ENCODE measurements at places on chromosomes 2 and 18.

DNA sequence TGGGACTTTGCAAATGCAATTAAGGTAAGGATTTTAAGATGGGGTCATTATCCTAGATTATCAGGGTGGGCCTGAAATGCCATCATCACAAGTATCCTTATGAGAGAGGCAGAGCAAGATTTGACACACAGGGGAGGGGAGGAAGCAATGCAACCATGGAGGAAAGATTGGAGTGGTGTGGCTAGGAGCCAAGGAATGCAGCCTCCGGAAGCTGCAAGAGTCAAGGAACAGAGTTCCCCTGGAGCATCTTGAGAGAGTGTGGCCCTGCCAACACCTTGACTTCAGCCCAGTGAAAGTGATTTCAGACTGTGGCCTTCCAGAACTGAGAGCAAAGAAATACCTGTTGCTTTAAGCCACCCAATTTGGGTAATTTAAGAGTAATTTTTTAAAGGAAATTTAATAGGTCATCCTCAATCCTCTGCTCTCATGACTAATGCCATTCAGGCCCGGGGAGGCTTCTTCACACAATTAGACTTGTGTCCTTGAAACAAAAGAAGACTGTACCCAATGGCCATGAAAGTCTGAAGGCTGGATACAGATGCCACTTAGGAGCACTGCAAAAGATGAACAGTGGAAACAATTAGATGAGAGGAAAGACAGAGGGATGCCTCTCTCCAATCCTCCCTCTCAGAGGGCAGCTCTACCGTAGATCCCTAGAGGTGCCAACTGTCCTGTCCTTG is 250.3 kb upstream of the ID2 start:
- DNase-seq: no peak

GRCh38 chr2:227890495-227891079 is 19.2 kb downstream of the DAW1 start:
- DNase-seq: no peak

DNA sequence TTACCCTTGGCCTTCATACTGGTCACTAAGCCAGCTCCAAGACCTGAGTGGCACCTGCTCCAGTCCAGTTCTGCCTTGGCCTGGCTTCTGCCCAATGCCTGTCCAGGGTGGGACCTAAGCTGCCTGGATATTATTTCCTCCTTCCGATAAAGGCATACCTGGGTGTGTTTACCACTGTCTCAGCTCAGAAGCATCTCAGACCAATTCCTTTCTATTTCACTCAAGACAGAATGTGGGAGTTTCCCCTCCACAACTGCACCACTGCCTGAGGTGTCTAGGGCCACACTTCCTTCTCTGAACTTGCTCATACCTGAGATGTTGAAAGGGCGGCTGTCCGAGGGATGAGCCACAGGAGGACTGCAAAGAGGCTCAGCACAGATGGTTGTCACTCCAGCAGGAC is 18.4 kb upstream of the CAB39 start:
- no peak for DNase-seq

DNA sequence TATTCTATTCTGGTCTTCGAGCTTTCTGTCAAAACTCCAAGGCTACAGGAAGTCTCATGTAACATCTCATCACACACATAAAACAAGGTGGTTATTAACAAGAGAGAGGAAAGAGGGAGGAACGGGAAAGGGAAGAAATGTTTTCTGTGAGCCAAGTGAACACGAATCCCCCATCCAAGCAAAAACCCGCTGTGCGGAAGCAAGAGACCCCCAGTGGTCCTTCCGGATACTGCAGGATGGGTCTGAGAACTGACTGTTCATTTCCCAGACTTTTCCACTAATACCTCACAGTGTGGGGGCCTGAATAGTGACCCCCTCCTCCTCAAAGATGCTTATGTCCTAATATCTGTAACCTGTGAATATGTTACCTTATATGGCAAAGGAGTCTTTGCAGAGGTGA is 19.0 kb upstream of the DIPK1C start:
- DNase-seq: no peak

GRCh38 chr2:10039658-10040410 is 3.5 kb upstream of the KLF11 start:
- no peak for DNase-seq

DNA sequence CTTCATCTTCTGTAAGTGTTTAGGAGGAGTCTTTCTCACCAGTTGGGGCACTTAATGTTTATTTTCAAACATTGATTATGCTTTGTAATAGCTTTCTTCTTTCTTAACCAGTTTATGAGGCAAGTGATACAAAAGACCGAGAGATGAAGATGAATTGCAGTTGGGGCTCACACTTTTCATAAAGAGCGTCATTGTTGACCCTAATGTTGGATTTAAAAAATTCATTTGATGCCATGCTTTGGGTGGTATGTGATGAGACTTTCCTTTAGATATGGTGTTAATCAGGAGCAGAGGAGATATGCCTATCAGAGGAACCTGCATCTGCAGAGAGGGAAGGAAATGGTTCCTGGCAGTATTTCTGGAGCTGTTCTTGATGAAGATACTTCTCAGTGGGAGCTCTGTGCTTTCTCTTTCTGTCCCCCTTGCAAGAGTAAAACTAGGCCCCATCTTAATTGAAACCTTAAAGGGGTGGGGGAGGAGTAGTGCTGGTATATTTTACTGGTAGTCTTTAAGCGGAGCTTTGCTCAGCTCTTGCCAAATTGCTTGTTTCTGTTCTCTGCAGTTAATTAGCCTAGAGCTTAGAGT is 2.3 kb downstream of the EML4 start:
- DNase-seq: no peak

GRCh38 chr2:109511168-109511567 is 102.6 kb downstream of the SEPTIN10 start:
- no peak for DNase-seq

DNA sequence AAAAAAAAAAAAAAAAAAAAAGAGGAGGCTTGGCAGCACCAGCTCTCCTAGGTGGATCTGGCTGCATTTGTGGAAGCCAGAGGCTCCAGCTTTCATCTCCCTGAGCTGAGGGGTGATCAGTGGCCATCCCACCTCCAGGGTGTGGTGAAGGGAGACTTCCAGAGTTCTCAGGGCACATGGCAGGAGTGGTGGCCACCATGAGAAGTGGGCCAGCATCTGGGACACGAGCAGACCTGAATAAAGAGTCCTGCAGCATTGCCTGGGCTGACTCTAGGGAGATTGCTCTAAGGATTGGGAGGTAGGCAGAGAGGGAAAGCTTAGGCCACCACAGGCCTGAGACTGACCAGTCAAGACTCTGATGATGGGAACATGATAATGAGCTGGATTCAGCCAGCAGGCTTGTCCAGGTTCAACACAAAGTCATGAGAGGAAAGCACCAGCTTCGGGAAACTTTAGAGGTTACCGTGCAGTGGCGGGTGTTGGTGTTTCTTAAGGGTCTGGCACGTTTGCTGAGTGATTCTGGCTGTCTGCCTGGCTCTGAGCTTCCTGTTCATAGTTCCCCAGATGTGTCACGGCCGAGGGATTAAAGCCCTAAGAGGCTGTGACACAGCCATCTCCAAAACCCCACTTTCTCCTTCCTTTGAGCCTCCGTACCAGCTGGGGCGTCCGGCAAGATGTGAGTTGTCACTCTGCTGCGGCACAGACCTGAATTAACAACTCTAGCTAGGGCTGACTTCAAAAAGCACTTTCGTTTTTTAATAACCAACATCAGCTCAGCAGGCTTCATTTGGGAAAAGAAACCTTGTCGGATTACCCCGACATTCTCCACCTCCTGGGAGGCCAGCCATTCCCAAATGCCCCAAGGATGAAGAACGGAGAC is 38.3 kb upstream of the IL1R1 start:
- no peak for DNase-seq

DNA sequence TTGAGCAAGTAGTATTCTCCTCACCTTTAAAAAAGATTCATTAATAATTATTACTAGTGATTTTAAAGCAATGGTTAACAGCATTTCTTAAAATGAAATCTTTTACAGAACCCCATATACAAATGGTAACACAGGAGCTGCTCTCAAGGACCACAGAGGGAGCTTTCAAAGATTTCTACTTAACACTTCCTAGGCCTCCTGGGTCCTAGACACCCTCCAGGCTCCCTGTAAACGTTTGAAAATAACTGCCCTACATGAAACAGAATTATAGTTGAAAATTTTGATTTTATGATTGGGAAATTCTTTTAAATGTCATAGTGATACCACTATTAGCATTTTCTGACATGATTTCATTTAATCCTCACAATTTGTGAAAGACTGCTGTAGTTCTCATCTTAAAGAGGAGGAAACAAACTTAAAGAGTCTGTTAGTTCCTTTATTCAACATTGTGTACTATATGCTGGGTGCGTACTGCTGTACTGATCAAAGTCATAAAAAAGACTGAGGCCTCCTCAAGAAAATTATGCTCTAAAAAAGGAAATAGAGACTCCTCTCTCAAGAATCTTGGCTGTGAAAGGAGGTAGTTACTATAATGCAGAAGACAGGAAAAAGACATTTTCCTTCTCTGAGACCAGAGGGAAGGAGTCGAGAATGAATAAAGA is 10.6 kb downstream of the CUL3 start:
- no peak for DNase-seq

DNA sequence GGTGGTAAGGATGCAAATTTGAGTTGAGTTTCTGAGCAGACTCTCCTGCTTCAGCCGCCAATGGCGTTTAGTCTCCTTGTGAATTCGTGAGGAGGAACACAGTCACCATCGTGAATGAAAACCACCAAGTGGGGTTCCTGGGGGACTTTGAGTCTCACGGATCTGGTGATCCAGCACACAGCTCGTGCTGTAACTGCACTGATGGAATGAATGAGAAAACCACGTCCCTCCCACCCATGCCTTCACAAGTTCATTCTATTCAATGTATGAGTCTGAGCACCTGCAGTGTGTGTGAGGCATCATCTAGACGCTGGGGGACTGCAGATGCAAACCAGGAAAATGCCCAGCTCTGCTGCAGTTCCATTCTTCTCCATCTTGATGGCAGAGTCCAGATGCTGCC is 127.9 kb downstream of the PIEZO2 start:
- no peak for DNase-seq

DNA sequence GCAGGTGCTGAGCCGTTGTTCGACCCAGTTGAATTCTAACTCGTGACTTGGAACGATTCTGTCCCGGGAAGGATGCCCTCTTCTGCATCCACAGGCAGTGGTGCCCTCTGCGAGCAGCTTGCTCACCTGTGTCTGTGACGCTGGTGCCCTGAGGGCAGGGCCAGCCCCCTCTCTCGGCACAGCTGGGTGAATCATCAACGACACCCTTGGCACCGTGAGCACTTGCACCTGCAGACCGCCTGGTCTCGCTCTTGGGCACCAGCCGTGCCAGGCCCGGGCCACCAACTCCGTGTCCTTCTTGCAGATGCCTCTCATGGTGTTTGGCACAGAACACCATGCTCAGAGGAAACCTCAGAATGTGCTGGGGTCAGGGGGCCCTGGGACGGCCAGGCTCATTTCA is 75.0 kb downstream of the SLC66A2 start:
- DNase-seq: no peak

DNA sequence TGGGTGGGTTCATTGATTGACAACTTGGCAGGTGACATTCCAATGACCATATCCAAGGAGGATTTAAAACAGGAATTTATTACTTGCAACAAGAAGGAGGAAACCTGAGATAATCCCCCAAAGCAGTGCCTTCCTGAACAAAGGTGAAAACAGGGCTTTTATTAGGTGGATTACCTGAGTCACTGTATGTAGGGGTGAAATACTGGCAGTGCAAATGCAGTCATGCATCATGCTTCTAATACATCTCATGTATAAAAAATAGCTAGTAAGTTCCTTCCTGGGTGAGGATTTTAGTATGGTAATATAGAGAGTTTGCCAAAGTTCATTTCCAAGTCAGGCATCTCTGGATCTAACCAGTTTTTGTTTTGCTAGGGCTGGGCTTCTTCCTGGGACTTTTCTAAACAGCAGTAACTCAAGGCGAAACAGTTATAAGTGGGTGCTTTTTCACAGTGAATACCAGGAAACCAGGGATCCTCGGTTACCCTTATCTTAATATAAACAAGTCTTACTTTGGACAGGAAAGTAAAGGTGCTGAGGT is 583.4 kb upstream of the LRRTM1 start:
- DNase-seq: no peak

All from activated T-helper 1 cell treated with anti-CD3 and anti-CD28 coated beads, Interleukin-2, amount 50 U/mL, for 16 hours (primary cell).